ENCODE measurements at places on chromosomes 5 and 9.

GRCh38 chr9:12853051-12853450, 78.2 kb downstream of the LURAP1L start:
- no peak for DNase-seq

DNA sequence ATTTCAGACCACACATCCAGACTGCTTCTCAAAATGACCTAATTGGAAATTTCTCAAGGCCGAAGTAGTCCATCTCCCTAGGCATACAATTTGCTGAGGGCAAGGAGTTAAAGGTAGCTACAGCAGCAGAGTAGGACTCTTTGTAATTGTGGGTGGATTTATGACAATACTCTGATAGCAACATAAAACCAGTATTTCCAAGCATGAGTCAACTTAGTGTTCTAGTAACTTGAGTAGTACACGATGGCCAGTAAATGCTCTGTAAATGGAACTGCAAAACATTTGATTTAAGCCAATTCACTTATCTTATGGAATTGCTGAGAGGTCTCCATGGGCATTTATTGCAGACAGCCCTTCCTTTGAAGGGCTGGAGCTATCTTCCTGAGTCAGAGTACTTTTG, 352.2 kb downstream of the PLK2 start:
- no peak for DNase-seq

GRCh38 chr5:40134883-40135520, 544.7 kb upstream of the PTGER4 start:
- no peak for DNase-seq

GRCh38 chr5:156354571-156354970, 27.6 kb downstream of the SGCD start:
- no peak for DNase-seq

DNA sequence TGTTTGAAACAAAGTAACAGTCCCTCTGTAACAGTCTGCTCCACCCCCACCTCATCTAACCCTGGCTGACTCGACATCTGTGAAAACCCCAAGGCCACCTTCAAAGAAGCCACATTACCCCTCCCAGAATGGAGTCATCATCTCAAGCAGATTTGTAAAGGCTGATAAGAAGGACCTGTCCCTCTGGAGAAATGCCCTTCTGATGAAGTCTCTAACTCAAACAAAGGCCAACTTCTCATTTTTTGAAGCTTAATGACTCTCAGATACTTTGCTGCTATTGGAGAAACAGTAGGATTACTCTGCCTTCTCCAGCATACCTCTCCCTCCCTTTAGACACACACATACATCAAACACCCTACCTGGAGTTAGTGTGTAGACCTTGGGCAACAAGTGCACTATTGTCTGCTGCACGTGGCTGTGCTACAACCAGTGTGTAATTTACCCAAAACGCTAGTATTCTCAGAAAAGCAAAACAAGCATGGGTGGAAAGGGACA, 5.3 kb upstream of the SUSD1 start:
- DNase-seq: no peak

DNA sequence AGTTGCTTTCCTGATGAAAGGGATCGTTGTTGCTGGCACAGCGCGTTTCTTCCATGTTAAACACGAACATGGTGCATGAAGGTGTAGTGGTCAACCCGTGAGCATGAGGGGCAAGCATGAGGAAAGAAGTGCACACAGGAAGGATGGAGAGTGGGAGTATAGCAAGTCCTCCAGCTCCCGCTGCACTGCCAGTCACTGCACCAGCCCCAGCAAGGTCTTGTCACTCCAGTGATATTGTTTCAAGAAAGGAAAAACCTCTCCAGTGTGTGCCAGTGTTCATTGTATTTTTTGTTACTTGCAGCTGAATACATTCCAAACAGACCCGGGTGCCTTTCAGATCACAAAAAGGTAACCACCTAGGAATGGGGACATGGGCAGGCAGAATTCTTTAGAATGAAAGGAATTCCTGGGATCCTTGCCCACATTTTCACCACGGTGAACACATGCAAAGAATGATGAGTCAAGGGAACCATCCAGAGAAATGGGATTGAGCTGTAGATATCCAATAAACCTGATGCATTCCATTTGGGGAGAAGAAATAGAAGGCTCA, 186.3 kb downstream of the AOPEP start:
- DNase-seq: no peak

DNA sequence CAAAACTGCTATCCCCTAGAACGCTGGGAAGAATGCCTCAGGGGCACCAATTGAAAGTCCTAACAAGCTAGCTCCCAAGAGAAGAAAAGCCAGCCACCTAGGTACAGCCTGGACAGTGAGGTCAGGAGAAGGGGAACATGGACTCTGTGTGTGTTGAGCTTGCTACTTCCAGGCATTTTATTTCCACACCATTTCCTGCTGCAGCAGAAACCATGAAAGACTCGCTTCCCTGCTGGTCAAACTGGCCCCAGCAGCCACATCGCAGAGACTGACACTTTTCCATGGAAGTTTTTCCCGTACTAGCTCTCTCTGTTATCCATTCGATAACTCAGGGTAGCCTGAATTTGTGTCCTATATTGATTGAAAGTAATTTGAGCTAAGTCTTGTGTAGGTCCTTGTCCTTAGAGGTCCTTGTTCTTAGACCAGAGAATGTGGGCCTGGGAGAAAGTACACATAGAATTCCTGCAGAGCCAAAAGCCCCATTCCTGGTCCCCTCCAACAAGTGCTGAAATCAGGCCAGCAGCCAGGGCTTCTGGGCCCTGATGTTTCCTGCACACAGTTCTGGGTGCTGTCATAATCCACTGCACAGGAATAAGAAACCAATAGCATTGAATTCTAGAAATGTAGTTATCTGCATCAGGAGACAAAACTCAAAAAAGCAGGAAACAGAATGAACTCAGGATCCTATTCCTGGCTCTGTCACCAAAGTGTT, 96.6 kb downstream of the BRINP1 start:
- no peak for DNase-seq

- DNase-seq: no peak
These were observed 11.4 kb upstream of the CRHBP start for GRCh38 chr5:76941442-76941841.

Data from stimulated activated CD4-positive, alpha-beta T cell treated with anti-CD3 and anti-CD28 coated beads, TNF-alpha, amount 100 ng/mL, for 48 hours (primary cell).